GOT3 (cell line): ENCODE measurements at places on chromosomes 1 and 21.
A peak's percentile ranks its signal among the peaks of the same experiment; 100 is the strongest.

DNA sequence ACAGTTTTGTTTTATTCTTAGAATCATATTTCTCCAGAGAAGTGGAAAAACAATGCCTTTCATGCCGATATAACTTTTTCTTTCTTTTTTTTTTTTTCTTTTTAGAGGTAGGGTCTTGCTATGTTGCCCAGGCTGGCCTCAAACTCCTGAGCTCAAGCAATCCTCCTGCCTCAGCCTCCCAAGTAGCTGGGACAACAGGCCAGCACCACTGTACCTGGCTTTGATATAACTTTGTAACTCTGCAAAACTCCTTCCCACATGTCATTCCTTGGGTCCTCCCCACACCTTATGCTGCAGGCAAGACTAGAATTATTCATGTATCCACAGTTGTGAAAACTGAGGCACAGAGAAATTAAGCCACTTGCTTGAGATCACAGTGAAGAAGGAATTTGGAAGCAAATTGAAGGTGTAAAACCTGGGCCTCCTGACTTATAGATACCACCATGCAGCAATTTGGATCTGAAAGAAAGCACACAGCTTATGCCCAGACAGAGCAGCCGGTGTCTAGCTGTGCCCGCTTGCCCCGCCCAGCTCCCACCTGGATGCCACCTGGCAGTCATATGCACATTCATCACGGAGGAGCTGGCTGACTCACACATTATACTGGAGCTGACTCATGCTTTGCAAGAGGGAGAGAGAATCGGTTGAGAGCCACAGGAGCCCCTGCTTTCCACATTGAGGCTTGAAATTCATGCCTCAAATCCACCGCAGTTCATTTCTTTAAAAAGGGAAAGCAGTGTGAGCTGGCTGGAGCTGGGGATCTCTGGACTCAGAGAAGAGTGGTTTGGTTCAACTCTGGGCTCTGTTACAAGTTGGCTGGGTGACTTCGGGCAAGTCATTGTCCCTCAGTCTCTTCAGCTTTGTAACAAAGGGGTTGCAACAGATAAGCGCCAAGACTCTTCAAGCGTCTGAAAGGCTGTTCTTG, 8.3 kb upstream of the SLC2A1 start:
- DNase-seq = no peak

DNA sequence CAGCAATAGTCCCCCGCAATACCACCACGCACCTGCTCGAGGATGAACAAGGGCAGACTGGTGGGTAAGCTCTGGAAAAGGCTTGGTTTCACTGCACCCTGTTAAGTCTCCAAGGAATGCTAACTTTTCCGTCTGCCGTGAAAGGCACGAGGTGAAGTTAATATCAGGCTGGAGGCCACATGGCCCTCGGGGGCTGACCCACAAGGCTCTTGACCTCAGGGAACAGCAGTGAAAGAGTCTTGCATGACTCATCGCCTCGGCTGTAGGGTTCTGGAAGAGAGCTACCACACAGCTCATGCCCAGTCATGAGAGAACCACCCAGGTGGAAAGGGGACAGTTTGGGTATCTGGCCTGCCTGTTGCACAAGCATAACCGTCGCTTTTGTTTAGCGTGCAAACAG, 24.7 kb downstream of the SCCPDH start:
- no peak for DNase-seq

DNA sequence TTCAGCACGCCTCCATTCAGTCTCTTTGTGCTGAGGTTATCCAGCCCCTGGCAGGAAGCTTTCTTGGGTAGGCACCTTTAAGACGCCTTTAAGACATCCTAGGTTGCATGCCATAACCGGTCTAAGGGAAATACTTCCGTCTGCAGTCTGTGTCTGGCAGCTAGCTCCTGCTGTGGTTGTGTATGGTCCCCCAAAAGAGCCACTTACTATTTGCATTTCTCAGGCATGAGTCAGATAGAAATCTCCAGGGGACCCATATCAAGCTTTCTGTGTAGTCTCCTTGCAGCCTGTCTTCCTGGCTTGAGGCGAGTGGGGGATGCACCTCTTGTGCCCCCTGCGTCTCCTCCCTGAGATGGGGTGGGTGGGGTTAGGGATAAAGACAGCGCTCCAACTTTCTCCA, 10.0 kb upstream of the RYR2 start:
- no peak for DNase-seq

GRCh38 chr21:41235201-41235600, 67.2 kb downstream of the BACE2 start:
- DNase-seq = no peak

DNA sequence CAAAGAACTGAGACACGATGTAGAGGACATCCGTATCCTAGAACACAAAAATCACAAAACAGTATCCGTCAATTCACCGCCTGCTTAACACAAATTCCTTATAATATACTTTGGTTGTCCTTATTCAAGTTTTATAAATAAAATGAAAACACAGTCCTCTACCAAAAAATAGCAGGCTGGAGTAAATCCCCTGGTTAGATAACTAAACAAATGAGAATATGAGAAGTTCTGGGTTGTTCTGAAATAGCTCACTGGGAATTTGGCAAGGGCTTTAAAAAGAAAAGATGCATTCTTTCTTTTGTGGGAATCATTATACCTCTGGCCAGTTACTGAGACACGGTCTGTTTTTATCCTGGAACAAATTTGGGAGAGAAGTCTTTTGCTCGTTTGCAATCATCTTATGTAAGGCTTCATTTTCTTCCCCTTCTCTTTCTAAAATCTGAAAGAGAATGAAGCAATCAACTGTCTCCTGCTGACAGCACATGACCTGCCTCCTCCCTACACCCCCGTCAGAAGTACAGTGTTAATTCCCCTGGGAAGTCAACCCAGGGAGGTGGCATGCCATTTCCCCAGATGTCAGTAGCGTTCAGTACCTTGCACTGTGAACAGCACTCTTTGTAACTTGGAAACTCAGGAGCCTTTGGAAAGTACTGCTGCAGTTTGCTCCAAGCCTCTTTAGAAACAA, 37.1 kb upstream of the RAP1GAP start:
- no peak for DNase-seq

DNA sequence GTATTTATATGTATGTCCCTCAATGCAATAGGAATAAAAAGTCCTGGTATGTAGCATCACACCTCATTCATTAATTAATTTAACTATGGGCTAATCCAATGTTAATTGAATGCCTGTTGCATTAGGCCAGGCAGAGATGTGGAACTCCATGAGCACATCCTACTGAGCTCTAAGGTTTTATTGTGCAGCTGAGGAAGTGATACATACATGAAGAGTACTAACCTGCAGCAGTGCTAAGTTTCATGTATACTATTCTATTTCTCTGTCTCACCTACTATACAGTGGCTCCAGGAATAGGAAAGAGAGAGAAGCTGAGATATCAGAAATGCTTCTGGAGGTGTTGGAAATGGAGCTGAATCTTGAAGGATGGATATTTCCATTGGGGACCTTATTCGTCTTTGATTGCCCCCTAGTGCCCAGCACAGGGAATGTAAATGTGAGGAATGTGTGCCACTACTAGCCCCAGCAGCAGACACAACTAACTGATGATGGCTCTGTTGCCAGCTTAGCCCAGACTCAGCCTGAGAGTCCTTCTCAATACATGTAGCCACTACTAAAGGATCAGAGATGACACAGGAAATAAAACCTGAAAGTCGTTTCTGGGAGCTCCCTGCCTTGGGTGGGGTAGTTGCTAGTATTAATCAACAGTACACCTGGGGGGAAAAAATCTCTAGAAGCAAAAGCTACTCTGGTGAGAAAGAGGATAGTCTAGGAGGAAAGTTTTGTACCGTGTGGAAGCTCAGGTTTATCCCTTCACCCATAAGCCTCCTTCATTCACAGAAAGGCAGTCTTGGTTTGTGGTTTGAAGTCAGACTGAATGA, 173.3 kb upstream of the FOXD3 start:
- DNase-seq = peak; percentile 4

DNA sequence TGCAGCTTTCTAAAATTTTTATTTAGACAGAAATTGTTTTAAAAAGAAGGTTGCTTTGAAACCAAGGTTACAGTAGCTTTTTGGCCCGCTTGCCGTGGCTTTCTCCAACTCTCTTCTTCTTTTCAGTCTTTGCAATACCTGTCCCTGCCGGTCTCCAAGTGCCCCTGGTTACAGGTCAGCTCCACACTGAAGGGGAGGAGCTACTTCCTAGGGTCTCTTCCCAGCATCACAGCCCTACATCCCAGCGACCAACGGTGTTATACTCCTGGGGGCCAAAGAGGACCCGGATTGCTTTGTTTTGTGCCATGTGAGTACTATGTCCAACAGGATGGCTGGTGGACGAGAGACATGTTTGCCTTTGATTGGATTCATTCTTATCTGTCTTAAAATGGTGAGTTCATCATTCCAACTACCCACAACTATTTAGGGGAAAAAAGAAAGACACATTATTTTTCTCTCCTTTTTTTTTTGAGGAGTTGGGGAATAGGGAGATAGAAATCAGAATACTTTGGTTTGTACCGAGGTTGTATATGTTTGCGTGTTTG, at the start of gene FNDC7:
TSS of gene FNDC7 (plus strand) at position 303 of the 545 bp plus-strand sequence. CDS start at position 329, 26 bp downstream.
- no peak for DNase-seq

GRCh38 chr21:27114111-27114510, 147.2 kb upstream of the ADAMTS5 start:
- DNase-seq = no peak

DNA sequence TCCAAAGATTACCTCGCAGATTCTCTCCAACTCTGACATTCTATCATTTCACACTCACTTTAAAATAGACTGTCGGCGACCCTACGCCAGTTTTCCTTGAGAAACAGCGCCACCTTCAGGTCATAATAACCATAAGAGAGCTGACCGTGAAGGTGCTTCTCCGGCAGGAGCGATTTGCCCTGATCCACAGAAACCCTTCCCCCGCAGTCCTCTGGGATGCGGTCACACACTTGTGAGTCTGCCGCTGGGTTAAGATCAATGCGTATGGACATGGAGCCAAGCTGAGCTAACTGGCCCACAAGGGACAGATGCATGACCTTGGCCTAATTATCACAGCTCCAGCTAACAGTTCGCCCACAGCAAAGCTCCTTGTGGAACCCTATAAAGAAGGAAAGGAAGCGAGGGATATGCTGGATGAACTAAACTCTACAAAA, 32.8 kb upstream of the IFNAR2 start:
- no peak for DNase-seq

DNA sequence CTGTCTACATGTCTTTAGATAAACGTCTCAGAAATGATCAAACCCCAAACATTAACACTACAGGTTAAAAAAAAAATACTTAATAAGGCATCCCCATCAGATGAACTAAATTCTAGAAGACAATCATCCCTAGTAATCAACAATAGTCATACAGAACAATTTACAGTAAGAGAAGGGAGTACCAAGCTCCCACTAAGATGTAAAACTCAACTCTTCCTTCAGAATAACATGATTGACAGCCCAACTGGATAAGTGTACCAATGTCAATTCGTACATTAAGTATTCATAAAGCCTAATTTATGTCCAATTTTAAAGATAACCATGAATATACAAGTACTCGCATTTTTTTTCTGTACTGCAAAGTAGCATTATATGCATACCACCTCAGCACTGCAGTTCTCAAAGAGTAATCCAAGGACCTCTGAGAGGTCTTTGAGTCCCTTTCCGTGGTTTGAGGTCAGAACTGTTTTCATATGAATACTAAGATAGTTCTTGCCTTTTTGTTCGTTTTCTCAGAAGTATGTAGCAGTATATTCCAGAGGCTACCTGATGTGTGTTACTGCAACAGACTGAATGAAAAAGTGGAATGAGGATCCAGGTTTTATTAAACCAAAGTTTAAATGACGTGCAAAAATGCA, 6.6 kb downstream of the SCAF4 start:
- DNase-seq = no peak

- DNase-seq = peak; percentile 91
Observed at GRCh38 chr1:201408176-201408833, 9.2 kb upstream of the LAD1 start.

DNA sequence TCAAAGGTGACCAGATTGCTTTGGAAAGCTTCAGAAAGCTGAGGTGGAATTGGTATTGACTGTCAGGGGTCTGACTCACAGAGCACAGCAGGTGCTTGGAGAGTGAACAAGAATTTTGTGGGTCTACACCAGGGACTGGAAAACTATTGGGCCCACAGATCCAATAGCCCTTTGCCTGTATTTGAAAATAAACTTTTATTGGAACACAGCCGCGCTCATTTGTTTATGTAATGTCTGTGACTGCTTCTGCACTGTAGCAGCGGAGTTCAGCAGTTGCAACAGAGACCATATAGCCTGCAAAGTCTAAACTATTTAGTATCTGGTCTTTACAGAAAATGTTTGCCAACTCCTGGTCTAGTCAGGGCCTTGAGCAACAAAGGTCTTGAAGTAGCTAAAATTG, 315.6 kb downstream of the NFIA start:
- no peak for DNase-seq

- no peak for DNase-seq
Observed at GRCh38 chr1:205068457-205069040, 15.7 kb downstream of the TMEM81 start.

- DNase-seq = no peak
Observed at GRCh38 chr1:32338637-32339145, 2.7 kb upstream of the MARCKSL1 start.

DNA sequence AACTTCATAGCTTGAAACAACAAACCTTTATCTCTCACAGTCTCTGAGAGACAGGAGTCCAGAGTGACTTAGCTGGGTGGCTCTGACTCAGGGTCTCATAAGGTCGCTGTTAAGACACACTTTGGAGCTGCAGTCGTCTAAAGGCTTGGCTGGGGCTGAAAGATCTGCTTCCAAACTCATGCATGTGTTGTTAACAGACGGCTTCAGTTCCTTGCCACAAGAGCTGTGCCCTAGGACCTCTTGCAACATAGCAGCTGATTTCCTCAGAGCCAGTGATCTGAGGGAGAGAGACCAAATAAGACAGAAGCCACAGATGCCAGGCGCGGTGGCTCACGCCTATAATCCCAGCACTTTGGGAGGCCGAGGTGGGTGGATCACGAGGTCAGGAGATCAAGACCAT, 176.8 kb downstream of the DISC1 start:
- no peak for DNase-seq

- no peak for DNase-seq
Observed at GRCh38 chr1:32172621-32173245, 6.7 kb upstream of the TXLNA start.

DNA sequence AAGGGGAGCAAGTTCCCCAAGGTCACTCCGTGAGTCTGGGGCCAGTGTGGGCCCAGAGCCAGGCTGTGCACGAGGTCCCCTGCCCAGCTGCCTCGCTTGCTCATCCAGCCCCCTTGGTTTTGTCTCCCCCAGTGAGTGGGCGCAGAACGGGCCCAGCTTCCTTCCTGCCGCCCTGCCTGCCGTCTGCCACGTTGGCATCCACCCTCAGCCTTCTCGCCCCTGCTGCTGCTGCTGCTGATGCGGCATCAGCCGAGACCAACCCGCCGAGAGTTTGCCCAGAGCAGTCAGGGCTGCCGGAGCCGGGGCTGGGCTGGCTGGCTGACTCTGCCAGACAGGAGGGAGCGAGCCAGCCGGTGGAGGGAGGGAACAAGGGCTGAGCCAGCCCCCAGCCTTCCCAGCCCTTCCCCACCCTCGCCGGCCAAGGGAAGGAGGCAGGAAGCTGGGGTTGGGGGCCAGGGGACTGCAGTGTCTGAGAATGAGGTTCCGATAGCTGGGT, 31.4 kb upstream of the WASF2 start:
- DNase-seq = no peak

GRCh38 chr1:19390901-19391595, 78.9 kb downstream of the SLC66A1 start:
- no peak for DNase-seq

GRCh38 chr1:228030451-228031201, 23.8 kb downstream of the WNT3A start:
- DNase-seq = no peak

- no peak for DNase-seq
Observed at GRCh38 chr1:206666954-206667665, 17.6 kb upstream of the MAPKAPK2 start.

- no peak for DNase-seq
Observed at GRCh38 chr1:207815913-207816291, 64.0 kb downstream of the CD46 start.

GRCh38 chr1:22250724-22251123, 107.8 kb upstream of the WNT4 start:
- no peak for DNase-seq
